ENCODE measurements at places on chromosomes 7 and 10. TPM values are rescaled to one million over a fixed set of nuclear protein-coding genes. Genes with fewer than 3 reads are reported as not detected.

DNA sequence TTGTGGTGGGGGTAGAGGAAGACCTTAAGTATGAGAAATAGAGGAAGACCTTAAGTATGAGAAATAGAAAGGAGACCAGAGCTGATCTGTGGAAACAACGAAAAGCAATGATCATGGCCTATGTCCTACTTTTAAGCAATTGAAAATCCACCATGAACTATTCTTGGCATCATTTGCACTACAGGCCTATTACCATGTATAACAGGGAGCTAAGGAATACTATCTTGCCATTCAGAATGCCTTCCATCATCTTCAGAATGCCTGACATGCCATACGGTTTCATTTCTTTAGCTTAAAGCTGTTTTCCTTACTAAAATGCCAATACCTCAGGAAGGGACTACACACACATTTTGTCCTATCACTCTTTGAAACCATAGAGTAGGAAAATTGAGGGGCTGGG lies 127.0 kb downstream of the CALCR start:
- H3K36me3 ChIP-seq = no peaks in the 10 kb centered on the region
- no peak overlapping the region for H3K27ac ChIP-seq
- no peak for DNase-seq

- H3K4me1 ChIP-seq = no peaks in the 10 kb centered on the region
- H3K4me3 ChIP-seq = no peak overlapping the region
- H3K27ac ChIP-seq = no peak overlapping the region
- H3K27me3 ChIP-seq = no peaks in the 10 kb centered on the region
- no peaks in the 10 kb centered on the region for H3K36me3 ChIP-seq
- DNase-seq = no peak
Measured at GRCh38 chr10:36373424-36374096, 731.5 kb upstream of the FZD8 start.

DNA sequence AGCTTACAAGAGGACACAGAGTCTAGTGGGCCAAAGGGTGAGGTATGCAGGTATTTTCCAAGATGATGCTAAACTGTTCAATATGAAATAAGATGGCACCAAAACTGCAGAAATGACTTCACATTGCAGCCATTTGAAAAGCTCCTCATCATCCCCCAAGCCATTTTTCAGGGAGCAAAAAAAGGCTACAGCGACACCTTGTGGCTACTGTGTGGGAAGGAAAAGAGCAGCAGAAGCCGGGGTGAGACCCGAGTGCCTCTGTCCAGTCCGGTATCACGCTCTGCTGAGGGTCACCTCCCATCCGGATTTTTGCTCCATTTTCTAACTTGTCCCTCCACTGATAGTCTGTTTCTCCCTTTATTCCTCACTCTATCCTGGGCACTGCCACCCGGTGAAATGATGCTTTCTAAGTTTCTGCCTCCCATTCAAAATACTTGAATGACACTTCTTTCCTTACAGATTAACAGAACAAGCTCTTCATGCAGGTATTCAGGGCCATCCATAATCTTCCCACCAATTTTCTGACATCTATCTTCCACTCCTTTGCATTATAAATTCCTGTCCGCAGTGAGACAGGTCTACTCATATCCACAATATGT lies 220.2 kb downstream of the DGKI start:
- no peak for DNase-seq
- no peaks in the 10 kb centered on the region for H3K36me3 ChIP-seq
- H3K27ac ChIP-seq = no peak overlapping the region
- H3K4me1 ChIP-seq = no peaks in the 10 kb centered on the region
- H3K4me3 ChIP-seq = no peak overlapping the region

DNA sequence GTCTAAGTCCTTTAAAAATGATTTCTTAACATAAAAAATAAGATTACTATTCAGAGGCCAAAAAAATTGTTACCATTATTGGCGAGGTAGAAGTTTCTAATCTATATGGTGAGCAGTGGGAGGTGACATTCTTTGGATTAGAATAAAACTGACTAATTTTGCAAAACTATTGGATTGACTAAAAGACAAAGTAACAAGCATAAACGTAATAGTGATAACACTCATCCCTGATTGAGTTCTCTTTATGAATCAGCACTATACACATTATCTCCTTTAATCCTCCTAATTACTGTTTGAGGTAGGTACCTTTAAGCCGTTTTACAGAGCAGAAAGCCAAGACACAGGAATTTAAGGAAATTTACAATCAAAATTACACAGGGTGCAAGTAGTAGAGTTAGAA lies 139.2 kb upstream of the NRP1 start:
- no peaks in the 10 kb centered on the region for H3K27me3 ChIP-seq
- no peak overlapping the region for H3K4me3 ChIP-seq
- no peak overlapping the region for H3K27ac ChIP-seq

DNA sequence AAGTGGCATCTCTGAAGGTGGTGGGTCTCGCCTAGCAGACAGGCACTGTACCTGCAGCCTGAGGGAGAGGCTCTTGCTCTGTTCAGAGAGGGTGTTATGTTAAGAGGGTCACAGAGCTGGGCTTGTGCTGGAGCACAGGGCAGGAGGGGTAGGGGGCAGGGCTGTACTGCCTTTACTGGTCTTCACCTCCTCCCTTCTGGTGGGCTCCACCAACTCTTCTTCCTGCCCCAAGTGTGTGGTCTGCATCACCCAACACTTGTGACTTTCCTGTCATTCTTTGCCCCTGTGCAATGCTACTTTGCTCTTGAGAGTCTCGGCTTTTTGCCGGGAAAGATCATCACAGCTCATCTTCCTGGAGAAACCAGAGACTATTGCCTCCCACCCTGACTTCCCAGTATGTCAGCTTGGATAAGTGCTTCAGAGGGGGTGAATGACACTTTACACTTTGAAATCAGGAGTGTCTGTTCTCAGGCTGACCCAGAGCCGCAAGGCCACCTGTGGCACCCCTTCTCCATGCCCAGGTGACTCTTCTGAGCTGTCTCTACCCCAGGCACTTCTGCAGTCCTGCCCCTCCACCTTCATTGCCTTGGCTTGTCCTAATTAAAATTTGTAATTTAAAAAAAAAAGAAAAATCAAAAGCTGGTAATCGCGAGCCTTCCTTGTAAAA lies 38.4 kb upstream of the IKZF1 start:
- peak overlapping the region; percentile 17 for H3K27ac ChIP-seq
- DNase-seq = no peak
- H3K27me3 ChIP-seq = no peaks in the 10 kb centered on the region
- no peak overlapping the region for H3K4me3 ChIP-seq
- no peaks in the 10 kb centered on the region for H3K4me1 ChIP-seq

- H3K27me3 ChIP-seq = no peaks in the 10 kb centered on the region
- H3K4me3 ChIP-seq = peak overlapping the region; percentile 69
- H3K27ac ChIP-seq = peak overlapping the region; percentile 99
- no peak for DNase-seq
Measured at GRCh38 chr7:66629222-66630062, 761 bp downstream of the KCTD7 start.

GRCh38 chr7:82803411-82803810 lies 359.3 kb downstream of the PCLO start:
- no peak overlapping the region for H3K27ac ChIP-seq
- no peaks in the 10 kb centered on the region for H3K36me3 ChIP-seq
- no peaks in the 10 kb centered on the region for H3K4me1 ChIP-seq
- H3K27me3 ChIP-seq = no peaks in the 10 kb centered on the region
- H3K4me3 ChIP-seq = no peak overlapping the region

GRCh38 chr7:13036256-13036780 lies 348.9 kb downstream of the ARL4A start:
- no peaks in the 10 kb centered on the region for H3K27me3 ChIP-seq
- no peak overlapping the region for H3K27ac ChIP-seq
- DNase-seq = no peak
- no peaks in the 10 kb centered on the region for H3K36me3 ChIP-seq

GRCh38 chr7:151662251-151662826 lies 142.6 kb upstream of the RHEB start:
- no peaks in the 10 kb centered on the region for H3K27me3 ChIP-seq
- no peak overlapping the region for H3K4me3 ChIP-seq

GRCh38 chr10:116880716-116881482 lies 31.6 kb downstream of the ENO4 start:
- H3K27ac ChIP-seq = no peak overlapping the region
- no peaks in the 10 kb centered on the region for H3K4me1 ChIP-seq
- no peaks in the 10 kb centered on the region for H3K36me3 ChIP-seq
- DNase-seq = no peak
- no peak overlapping the region for H3K4me3 ChIP-seq
- no peaks in the 10 kb centered on the region for H3K27me3 ChIP-seq

- no peaks in the 10 kb centered on the region for H3K36me3 ChIP-seq
- H3K27ac ChIP-seq = no peak overlapping the region
- no peaks in the 10 kb centered on the region for H3K27me3 ChIP-seq
- no peaks in the 10 kb centered on the region for H3K4me1 ChIP-seq
- no peak for DNase-seq
Measured at GRCh38 chr10:62748386-62748785, 56.1 kb upstream of the ADO start.

- no peak for DNase-seq
- peak overlapping the region; percentile 34 for H3K27ac ChIP-seq
- H3K4me3 ChIP-seq = no peak overlapping the region
- peaks cover 56% of the 10 kb centered on the region for H3K4me1 ChIP-seq
- H3K27me3 ChIP-seq = no peaks in the 10 kb centered on the region
Measured at GRCh38 chr10:50385624-50386023, 134.3 kb upstream of the ASAH2 start.

GRCh38 chr7:87885018-87885417 lies 8.7 kb downstream of the DBF4 start:
- H3K36me3 ChIP-seq = no peaks in the 10 kb centered on the region
- H3K27me3 ChIP-seq = no peaks in the 10 kb centered on the region
- no peak for DNase-seq
- no peaks in the 10 kb centered on the region for H3K4me1 ChIP-seq

GRCh38 chr7:4247106-4247876 lies 434.8 kb upstream of the FOXK1 start:
- DNase-seq = no peak
- no peak overlapping the region for H3K27ac ChIP-seq
- H3K27me3 ChIP-seq = no peaks in the 10 kb centered on the region

- no peak overlapping the region for H3K4me3 ChIP-seq
- no peaks in the 10 kb centered on the region for H3K4me1 ChIP-seq
- H3K36me3 ChIP-seq = no peaks in the 10 kb centered on the region
- no peak for DNase-seq
Measured at GRCh38 chr7:95899919-95900513, 127.7 kb downstream of the DYNC1I1 start.

GRCh38 chr10:65742906-65743305 lies 1182.9 kb upstream of the LRRTM3 start:
- no peak overlapping the region for H3K4me3 ChIP-seq
- no peaks in the 10 kb centered on the region for H3K36me3 ChIP-seq
- no peaks in the 10 kb centered on the region for H3K27me3 ChIP-seq
- H3K27ac ChIP-seq = no peak overlapping the region
- no peak for DNase-seq
- no peaks in the 10 kb centered on the region for H3K4me1 ChIP-seq

DNA sequence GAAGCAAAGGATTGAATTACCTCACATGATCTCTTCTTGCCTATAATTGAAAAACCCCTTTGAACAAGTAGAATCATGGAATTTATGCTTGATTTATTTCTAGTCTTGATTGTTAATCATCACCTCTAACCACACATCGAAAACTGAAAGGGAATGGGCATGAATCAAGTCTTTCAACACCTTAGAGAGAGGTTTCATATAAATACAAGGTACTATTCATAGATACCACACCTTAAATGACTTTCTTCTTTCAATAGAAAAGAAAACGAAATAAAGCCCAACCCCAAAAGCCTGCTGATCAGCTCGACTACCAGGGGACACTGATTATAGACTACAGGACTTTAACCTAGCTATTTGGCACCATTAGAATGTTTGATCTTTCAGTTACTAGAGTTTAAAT lies 128.6 kb upstream of the PTPRZ1 start:
- no peaks in the 10 kb centered on the region for H3K27me3 ChIP-seq
- no peak for DNase-seq
- peaks cover 51% of the 10 kb centered on the region for H3K4me1 ChIP-seq
- no peaks in the 10 kb centered on the region for H3K36me3 ChIP-seq
- no peak overlapping the region for H3K4me3 ChIP-seq

- no peak overlapping the region for H3K27ac ChIP-seq
- H3K4me1 ChIP-seq = peaks cover 22% of the 10 kb centered on the region
- H3K27me3 ChIP-seq = no peaks in the 10 kb centered on the region
Measured at GRCh38 chr10:15092855-15093408, 4.2 kb upstream of the RPP38 start.

GRCh38 chr10:59817773-59818172 lies 64.5 kb upstream of the MRLN start:
- no peaks in the 10 kb centered on the region for H3K36me3 ChIP-seq
- no peaks in the 10 kb centered on the region for H3K4me1 ChIP-seq
- no peak overlapping the region for H3K27ac ChIP-seq
- no peaks in the 10 kb centered on the region for H3K27me3 ChIP-seq
- DNase-seq = no peak
- no peak overlapping the region for H3K4me3 ChIP-seq

GRCh38 chr10:132176623-132177500 lies 9.9 kb upstream of the DPYSL4 start:
- peaks cover 80% of the 10 kb centered on the region for H3K27me3 ChIP-seq
- H3K27ac ChIP-seq = no peak overlapping the region
- no peaks in the 10 kb centered on the region for H3K36me3 ChIP-seq
- no peak for DNase-seq

DNA sequence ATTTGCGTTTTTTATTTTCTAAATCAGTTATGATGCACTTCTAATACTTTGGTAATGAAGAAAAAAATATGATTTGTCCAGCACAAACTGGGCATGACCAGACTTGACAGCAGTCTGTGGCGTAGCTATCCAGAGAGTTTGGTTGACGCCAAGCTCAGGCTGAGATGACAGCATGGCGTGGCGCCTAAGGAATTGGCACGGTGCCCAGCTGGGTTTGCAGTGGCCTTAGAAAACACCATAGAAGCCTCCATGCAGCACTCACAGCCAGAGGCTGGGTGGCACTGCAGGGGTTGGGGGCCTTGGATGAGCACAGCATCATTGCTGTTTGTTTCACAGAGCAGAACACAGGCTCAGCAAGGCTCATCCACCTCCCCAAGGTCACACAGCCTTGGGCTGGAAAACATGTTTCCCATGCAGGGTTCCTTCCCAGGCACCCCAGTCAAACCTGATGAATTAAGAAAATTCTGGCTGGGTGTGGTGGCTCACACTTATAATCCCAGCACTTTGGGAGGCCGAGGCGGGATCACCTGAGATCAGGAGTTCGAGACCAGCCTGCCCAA lies 88.9 kb downstream of the GTF2IRD1 start:
- H3K27ac ChIP-seq = peak overlapping the region; percentile 52
- H3K4me1 ChIP-seq = peaks cover 28% of the 10 kb centered on the region
- no peak for DNase-seq
- H3K27me3 ChIP-seq = no peaks in the 10 kb centered on the region
- no peak overlapping the region for H3K4me3 ChIP-seq
- peaks cover 13% of the 10 kb centered on the region for H3K36me3 ChIP-seq

- no peaks in the 10 kb centered on the region for H3K27me3 ChIP-seq
- H3K27ac ChIP-seq = no peak overlapping the region
- no peak overlapping the region for H3K4me3 ChIP-seq
- DNase-seq = no peak
- no peaks in the 10 kb centered on the region for H3K4me1 ChIP-seq
Measured at GRCh38 chr7:73369009-73369408, 41.0 kb downstream of the FKBP6 start.

GRCh38 chr7:100867776-100868485 lies 744 bp downstream of the TRIP6 start:
- H3K27ac ChIP-seq = peak overlapping the region; percentile 100
- H3K36me3 ChIP-seq = peaks cover 8% of the 10 kb centered on the region
- no peak for DNase-seq
- H3K27me3 ChIP-seq = no peaks in the 10 kb centered on the region

Gene MKLN1
- 23.2 TPM for total RNA-seq

Gene SH2D4B
- total RNA-seq = not detected

Gene GIMAP8
- total RNA-seq = 12.2 TPM

Gene GNAT3
- total RNA-seq = not detected

Gene COX19
- 7.7 TPM for total RNA-seq

Gene SAMD9
- 79.3 TPM for total RNA-seq

Gene SEM1
- total RNA-seq = 27.1 TPM

Gene ZPBP
- not detected for total RNA-seq
